ENCODE measurements at places on chromosomes 11 and 22. TPM values are rescaled to one million over a fixed set of nuclear protein-coding genes. Genes with fewer than 3 reads are reported as not detected.

DNA sequence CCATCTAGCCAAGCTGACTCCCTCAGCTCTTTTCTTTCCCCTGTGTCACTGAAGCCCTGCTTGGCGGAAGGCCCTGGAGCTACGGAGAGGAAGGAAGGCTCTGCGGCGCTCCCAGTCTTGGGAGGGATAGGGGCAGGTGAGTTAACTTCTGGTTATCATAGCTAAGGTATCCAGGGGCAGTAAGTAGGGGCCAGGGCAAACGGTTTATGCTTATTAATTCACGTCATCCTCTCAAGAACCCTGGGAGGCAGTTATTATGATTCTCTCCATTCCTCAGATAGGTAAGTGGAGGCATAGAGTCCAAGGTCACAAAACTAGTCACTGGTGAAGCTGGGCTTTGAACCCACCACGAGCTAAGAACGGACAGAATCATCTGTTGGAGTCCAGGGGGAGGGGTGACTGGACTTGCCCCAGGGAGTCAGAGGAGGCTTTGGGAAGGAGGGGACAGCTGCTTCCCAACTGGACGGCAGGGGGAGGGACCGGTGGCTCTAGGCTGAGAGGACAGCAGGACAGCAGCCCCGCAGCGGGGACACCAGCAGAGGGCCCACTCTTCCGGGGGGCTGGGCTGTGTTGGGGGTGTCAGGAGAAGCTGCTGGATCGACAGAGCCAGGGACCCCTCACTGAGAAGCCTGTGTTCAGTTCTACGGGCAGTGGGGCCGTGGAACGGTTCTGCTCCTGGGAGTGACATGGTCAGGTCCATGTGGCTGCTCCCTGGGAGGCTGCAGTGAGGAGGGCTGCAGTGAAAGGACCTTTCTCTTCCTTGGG, 3.5 kb downstream of the BAIAP2L2 start:
- DNase-seq = peak; percentile 71

DNA sequence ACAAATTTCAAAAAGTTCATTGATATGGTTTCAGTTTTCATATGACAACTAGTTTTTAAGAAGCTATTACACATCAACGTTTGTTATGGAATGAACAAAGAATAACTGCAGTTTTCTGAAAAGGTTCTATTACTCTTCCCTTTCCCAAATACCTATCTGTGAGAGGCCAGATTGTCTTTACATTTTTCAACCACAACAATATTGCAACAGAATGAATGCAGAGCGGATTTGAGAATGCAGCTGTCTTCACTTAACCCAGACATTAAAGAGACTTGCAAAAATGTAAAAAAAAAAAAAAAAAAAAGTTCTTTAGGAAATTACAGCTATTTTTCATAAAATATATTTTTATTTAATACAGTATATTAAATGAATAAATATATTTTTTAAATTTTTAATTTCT, 250.8 kb downstream of the DDX10 start:
- no peak for DNase-seq

DNA sequence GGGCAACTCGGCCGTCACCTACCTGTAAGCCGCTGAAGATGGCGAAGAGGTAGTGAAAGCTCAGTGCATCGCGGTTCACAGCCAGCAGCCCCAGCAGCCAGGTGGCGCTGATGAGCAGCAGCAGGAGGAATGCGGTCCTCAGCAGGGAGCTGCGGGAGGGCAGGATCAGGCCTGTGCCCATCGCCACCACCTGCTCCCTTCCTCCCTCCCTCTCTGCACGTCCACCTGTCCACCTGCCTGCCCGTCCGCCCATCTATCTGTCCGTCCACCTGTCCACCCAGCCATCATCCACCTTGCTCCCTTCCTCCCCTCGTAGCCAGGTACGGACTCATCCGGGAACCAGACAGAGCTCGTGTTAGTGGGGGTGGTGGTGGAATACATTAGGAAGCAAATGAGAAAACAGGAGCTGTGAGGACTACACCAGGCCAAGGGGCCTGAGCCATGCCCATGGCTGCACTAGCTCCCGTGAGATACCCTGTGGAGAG, 32.2 kb downstream of the TRMU start:
- DNase-seq = peak; percentile 70

DNA sequence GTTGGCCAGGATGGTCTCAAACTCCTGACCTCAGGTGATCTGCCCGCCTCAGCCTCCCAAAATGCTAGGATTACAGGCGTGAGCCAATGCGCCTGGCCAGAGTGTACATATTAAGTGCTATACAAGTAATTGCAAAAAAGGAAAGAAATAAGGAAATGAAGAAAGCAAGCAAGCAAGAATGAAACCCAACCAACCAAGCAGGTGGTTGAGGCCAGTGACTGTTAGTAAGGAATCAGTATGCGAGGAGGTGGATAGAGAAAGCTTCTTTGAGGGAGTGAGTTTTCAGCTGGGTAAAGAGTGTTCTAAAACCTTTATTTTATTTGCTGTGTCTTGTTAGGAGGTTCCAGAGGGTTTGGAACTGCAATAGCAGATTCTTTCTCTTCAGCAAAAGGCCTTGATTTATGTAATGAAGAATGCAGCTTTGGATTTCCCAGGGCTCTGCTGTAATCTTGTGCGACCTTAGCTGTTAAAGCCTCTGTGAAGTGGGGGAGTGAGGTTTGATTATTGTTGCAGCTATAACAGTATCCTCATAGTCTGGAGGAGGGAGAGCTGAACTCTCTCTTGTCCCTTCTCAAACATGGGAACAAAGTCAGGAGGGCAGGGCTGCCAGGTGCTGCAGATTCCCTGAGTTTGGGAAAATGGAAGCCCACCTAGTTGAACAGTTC, 5.7 kb downstream of the AMPD3 start:
- no peak for DNase-seq

DNA sequence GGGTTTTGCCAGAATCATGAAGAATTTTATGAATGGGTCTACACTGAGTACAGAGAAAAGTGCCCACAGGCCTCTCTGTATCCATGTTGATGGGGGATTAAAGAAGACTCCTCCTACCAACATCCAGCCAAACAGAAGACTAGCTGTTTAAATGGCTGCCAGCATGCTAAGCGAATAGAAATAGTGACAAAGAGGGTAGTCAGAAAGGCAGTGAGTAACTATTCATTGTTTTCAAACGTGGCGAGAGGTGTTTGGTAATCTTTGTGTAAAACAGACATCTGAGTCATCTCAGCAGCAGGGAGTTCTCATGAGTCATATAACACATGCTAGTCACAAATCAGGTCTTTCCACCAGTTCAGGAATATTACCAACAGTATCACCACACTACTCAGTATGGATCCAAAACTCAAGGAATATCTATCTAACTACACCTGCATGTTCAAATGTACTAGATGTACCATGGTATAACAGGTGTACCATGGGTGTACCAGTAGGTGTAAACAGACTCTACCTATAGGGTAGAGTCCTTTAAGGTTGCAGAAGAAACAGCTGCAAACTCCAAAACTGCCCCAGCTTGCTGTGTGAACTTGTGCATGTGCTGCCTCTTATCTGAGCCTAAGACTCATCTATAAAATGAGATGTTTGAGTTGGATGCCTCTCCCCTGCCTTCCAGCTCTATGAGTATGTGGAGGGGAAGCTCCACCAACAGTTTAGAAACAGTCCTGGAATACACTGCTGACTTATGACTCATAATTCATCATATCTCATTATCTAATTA, 82.0 kb downstream of the SLC1A2 start:
- no peak for DNase-seq

DNA sequence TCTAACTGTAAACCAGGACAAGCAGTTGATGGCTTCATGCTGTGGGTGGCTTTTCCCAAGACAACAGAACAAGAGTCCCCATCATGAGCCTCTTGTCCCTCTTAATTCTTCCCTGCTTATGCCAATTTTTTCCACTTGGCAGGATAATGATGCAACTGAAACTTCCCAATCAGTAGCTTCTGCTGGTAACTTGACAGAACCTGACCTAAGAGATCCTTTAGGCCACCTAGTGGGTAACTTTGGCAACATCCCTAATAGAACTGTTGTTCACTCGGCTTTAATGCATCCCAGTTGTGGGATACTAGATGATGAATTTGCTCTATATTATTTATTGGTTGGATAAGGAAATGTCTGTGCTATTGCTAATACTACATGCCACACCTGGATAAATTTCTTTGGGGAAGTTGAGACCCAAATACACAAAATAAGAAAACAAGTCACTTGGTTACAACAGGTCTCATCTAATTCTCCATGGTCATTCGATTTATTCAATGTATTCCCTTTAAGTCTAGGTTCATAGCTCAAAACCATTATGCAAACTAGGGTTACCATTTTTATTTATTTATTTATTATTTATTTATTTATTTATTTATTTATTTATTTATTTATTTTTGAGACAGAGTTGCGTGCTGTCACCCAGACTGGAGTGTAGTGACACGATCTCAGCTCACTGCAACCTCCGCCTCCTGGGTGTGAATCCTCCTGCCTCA, 41.4 kb upstream of the NFAM1 start:
- no peak for DNase-seq

GRCh38 chr11:18329196-18329870, 7.0 kb downstream of the GTF2H1 start:
- DNase-seq = no peak

GRCh38 chr11:66006891-66007176, 4.5 kb downstream of the BANF1 start:
- DNase-seq = no peak

GRCh38 chr11:34680918-34681586, 60.2 kb downstream of the EHF start:
- no peak for DNase-seq

HRAS gene
- 44.9 TPM for total RNA-seq

SOX6 gene
- total RNA-seq = 11.8 TPM

All from aorta (tissue), 5 donors.